ENCODE measurements at places on chromosomes 13 and 19.

GRCh38 chr19:15248648-15249527 lies 16.6 kb upstream of the EPHX3 start:
- peak; percentile 91 for DNase-seq

GRCh38 chr19:16153582-16154336 lies 10.3 kb downstream of the HSH2D start:
- DNase-seq = no peak

- DNase-seq = no peak
These were observed 8.8 kb upstream of the RLN3 start for GRCh38 chr19:14019100-14019499.

DNA sequence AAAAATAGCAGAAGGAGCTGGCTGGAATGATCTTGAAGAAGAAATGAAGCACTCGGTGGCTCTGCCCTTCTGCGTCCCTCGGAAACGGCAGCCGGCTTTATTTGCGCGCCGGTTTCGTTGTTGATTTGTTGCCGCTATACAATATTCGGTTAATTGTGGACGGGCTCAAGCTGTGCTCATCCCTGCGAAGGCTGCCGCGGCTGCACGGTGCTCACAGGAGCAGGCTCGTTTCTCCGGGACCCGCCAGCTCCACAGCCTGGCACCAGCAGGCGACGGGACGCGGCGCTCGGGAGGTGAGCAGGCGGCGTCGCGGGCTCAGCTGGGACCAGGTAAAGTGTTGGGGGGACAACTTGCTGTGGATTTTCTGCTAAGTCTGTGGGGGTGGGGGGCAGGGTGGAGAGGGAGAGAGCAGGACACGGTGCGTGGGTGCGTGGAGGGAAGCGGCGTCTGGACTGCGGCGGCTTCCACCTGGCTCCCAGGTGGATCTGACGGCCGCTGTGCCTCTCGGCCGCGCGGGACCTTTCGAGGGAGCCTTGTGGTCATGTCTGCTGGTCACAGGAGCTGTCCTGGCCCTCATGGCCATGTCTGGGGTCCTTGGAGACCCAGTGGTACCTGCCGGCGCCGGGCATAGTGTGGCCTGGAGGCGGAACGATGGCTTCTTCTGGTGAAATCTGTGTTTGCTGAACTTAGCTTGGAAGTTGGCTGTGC lies 90.9 kb downstream of the TEX29 start:
- DNase-seq = no peak

- no peak for DNase-seq
These were observed 3.5 kb downstream of the MKNK2 start for GRCh38 chr19:2047449-2048103.

GRCh38 chr13:95471960-95472359 lies 80.6 kb upstream of the CLDN10 start:
- no peak for DNase-seq

- DNase-seq = no peak
These were observed 604.4 kb upstream of the SPRY2 start for GRCh38 chr13:80945328-80945727.

GRCh38 chr19:31071136-31071855 lies 277.9 kb downstream of the TSHZ3 start:
- DNase-seq = no peak

DNA sequence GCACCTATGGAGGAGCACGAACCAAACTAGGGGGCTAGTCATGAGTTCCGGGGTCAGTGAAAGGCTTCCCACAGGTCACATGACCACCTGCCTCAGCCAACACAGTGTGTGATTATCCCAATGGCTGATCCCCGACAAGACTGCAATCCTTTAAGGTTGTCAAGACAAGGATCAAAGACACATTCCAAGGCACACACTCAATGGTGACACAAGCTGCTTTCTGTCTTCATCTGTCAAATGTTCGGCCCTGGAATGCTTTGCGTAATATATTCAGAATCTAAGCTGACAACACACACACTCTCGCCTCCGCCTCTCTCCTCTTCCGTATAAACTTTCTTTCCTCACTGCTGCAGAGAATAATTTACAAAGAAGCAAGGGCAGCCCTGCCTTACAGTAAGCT lies 11.7 kb downstream of the RANBP3 start:
- DNase-seq = peak; percentile 92

DNA sequence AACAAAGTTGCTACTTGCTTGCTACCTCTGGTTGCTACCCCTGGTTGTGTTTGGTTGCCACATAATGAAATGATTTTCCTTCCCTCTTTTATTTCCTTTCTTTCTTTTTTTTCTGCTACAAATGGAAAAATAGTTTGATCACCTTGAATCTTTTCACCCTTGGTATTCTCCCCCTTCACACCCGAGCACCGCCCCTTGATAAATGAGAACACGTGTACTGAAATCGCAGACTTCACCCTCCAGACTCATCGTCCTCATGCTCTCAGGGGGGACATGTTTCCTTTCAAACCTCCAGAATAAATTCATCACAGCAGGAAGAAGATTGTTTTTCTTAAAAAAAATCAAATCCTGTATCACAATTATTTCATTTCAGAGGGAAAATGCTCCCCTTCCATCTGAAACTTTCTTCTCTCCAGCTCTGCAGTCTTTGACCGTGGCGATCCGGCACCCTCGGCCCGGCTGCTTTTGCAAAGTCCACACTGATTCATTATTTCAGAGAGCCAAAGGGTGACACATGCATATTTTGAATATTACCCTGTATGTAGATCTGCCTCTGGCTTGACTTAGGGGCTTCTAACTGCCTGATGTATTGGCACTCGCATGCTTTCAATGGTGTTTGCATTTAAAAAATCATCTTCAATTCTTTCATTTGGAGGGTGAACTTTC lies 222.6 kb upstream of the MAB21L1 start:
- no peak for DNase-seq

Measured in fibroblast of pulmonary artery (primary cell).